OCI-LY7 (cell line): ENCODE measurements at places on chromosomes 11 and 22. TPM values are rescaled to one million over a fixed set of nuclear protein-coding genes. Genes with fewer than 3 reads are reported as not detected.

GRCh38 chr11:72309074-72309598 lies 65.2 kb upstream of the PHOX2A start:
- no peak for DNase-seq

GRCh38 chr11:93225662-93226061 lies 27.9 kb upstream of the SLC36A4 start:
- DNase-seq: peak; percentile 28

DNA sequence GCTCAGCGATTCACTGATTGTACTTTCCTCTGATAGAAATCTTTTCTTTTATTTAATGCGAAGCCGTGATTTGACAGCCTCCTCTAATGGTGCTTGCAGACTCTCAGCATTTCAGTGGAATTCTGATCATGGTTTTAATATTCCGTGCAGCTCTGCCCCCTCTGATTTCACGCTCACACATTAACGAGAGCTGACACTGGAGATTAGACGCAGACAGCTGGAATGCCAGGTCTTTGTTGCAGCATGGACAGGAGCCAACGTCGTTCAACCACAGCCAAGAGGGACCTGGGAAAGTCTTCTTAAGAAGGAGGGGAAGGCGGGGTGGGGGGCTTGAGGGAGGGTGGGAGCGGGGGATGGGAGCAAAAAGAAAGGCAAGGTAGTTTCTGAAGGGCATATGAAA lies 186.4 kb downstream of the BLID start:
- DNase-seq: no peak

- DNase-seq: no peak
Measured at GRCh38 chr11:9574622-9575259, 1.3 kb downstream of the WEE1 start.

GRCh38 chr11:76269247-76269646 lies 62.9 kb upstream of the WNT11 start:
- DNase-seq: no peak

GRCh38 chr11:73177778-73178539 lies 35.8 kb upstream of the FCHSD2 start:
- DNase-seq: peak; percentile 94

GRCh38 chr22:46356496-46357480 lies 21.3 kb downstream of the TRMU start:
- no peak for DNase-seq

DNA sequence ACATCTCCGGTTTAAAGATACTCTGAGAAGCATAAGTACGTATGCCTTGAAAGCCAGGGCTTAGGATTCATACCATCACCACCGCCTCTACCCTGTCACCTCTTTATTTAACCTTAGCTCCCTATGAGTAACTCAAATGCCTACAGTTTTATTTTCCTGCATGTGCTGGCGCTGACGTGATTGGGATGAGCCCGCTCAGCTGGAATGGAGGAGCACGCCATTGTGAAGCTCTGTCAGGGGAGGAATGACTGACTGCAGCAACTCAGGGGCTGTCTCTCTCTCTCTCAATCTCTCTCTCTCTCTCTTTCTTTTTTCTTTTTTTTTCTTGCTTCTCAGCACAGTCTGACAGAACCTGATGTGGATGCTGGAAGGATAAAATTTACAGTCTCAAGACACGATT lies 12.4 kb downstream of the CAVIN3 start:
- DNase-seq: no peak

- DNase-seq: no peak
Measured at GRCh38 chr11:69010361-69010891, 2.6 kb downstream of the MRGPRF start.

GRCh38 chr11:65525546-65526480 lies 930 bp downstream of the SCYL1 start:
- no peak for DNase-seq

GRCh38 chr11:27916541-27917100 lies 191.3 kb downstream of the KIF18A start:
- DNase-seq: no peak

DNA sequence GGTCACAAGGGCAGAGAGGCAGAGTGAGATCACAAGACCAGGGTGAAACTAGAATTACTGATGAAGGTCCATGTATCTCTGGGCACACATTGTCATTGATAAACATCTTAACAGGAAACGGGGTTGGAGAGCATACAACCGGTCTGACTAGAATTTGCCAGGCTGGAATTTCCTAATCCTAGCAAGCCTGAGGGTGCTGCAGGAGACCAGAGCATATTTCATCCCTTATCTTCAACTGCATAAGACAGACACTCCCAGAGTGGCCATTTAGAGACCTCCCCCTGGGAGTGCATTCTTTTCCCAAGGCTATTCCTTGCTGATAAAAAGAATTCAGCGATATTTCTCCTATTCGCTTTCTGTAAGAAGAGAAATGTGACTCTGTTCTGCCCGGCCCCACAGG lies 84.6 kb upstream of the IZUMO1R start:
- peak; percentile 6 for DNase-seq

GRCh38 chr22:27775758-27776649 lies 25.6 kb downstream of the MN1 start:
- no peak for DNase-seq

DNA sequence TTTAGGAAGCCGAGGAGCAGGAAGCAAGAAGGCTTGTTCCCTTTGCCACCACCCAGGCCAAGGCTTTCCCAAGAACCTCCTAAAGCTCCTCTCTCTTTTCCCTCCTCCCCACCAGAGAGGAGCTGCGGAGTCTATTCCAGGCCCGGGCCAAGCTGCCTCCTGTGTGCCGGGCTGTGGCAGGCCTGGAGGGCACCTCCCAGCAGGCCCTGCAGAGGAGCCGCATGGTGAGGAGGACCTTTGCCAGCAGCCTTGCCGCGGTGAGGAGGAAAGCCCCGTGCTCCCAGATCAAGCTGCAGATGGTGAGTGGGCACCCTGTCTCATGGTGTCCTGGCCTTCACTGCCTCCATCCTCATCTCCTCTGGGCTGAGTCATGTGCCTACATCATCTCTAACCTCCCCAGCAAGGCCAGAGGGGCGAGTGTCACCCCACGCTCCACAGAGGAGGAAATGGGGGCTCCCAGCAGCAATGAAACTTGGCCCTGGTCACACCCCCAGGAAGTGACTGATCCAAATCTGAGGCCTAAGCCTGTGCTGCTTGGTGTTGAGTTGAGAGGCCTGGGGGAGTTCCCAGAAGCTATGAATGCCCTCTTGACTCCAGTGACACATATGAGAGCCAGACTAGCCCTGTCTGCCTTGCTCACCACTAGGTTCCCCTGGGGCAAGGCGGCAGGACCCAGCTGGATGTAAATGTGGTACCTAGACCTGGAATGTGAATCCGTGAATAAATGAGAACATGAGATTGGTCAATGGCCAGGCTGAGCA lies 104.2 kb downstream of the MYO18B start:
- no peak for DNase-seq

DNA sequence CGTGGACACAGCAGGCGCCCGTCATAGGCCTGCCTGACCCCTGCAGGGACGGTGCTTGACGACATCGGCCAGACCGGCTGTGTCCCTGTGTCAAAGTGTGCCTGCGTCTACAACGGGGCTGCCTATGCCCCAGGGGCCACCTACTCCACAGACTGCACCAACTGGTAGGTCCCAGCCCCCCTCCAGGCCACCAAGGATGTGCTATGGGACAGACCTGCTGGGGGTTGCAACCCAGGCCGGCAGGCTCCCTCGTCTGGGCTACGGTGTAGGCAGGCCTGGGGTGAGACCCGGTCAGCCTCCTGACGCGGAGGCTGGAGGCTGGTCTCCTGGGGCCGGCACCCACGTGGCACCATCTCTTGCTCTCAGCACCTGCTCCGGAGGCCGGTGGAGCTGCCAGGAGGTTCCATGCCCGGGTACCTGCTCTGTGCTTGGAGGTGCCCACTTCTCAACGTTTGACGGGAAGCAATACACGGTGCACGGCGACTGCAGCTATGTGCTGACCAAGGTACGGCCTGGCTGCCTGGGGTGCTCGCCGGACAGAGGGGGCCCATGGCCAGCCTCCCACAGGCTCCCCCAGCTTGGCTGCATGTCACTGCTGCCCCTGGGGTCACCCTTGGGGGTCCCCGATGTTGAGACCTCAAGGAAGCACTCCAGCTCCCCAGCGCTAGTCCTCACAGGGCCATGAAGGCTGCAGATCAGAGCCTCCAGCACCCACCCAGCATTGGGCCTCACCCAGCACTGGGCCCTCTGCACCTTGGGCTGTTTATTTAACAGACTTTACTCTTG lies 7.7 kb downstream of the MUC5AC start:
- no peak for DNase-seq

DNA sequence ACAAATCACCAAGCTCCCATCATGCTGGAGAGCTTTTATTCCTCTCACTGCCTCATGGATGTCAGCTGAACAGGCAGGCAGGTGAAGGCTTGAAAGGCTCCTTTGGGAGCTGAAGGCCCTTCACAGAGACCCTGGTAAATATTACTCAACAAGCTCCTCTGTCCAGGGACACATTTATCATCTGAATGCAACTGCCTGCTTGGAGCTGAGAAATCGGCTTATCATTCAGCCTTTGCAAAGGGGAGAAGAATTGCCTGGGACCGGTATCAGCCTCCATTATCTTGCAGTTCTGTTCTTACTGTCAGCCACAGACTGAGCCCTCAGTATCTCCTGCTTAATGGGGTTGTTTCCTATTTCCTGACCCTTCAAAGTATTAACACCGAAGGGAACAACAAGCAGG lies 113.8 kb upstream of the PITPNB start:
- no peak for DNase-seq

- no peak for DNase-seq
Measured at GRCh38 chr11:109914809-109915653, 178.2 kb upstream of the ZC3H12C start.

- no peak for DNase-seq
Measured at GRCh38 chr11:72624496-72625201, 49.6 kb downstream of the PDE2A start.

DNA sequence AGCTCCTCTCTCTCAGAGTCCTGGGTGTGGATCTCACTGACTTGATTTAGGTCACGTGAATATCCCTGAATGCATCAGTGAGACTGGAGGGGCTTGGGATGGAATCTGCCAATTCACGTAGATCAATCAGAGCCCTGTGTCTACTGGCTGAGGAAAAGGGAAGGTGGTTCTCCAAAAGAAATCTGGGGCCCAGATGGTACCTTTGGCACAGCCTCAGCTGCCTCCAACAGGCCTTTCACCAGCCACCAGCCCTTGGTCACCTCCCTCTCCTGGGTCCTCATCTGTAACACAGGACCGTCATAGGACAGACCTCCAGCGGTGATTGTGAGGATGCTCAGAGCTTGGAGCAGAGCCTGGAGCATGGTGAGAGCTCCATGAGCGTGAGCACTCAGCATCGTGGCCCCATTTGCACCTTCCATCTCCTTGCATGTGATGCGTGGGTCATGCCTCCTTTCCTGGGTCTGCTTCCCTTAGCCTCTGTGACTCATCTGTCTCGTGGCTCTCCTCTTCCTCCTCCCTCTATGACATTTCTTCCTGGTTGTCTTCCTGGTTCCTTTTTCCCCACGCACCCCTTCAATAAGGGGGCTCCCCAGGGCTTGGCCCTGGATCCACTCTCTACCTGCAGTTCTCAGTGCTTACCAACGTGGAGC lies 7.5 kb upstream of the MIEF1 start:
- no peak for DNase-seq

- no peak for DNase-seq
Measured at GRCh38 chr22:37147186-37147990, 2.3 kb downstream of the IL2RB start.

DNA sequence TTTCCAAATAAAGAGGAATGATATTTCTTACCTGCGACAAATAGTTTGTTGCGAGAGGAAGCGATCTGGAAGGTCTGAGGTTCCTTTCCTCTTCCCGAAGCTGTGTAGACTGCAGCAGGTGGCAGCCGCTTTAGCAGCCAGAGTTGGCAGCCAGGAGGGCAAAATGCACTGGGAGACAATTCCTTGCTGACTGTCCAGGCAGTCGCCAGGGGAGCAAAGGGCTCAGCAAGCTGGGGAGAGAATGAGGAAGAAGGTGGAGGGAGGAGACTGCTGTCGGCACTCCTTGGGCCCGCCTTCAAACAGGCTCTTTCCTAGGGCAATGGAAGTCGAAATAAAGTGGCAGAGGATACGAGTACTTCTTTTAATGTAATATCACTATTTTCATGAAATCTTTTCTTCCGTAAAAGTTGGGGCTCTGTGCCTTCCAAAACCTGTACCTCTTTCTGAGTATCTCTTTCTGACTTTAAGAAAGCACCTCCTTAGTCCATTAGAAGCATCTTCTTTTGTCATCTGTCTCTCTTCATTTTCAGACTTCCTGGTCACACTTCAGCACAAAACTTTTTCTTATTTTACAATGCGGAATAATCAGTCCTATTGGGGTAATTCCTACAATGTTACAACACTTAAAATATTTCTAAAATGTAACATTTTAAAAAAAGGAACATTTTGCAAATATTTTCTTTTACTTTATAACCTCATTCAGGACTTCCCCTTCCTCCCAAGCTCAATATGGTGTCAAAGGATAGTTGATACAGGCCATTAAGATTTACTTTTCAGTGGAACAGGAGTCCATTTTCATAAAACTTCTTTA lies at the start of gene IL18:
IL18 (minus strand) TSS at position 220 of the 811 bp plus-strand sequence. CDS start 9,041 bp downstream, outside the sequence.
- no peak for DNase-seq

DNA sequence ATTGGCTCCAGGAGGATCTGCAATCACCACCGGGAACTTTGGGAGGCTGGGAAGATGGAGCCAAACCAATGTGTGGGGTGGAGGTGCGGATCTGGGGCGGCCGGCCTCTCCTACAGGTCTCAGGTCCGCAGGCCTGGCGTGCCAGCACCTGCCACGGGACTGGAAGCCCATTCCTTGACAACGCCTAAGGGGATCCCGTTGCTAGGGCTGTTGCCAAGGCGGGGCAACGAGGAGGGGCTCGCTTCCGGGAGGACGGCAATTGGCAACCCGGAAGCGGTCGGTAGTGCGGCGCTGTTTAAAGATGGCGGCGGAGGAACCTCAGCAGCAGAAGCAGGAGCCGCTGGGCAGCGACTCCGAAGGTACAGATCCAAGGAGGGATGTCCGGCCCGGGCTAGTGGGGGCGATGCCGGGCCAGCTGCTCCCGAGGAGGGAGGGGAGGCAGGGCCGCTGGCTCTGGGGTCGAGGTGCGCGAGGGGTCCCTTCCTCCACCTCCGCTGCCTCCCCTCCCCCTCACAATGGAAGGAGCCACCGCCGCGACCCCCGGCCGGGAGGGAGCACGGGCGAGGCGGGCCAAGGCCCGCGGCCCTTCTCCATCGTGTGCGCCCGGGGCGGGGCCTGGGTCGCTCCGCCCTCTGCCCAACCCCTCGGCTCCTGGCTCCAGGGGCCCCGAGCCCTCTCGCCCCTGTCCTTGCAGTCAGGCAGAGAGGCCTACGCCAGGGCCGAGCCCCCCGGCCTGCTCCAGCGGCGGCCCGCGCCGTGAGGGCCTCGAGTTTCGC lies at the start of gene OTUB1:
OTUB1 (plus strand) TSS at position 283 of the 776 bp plus-strand sequence; CDS start at position 302, 19 bp downstream.
- DNase-seq: peak; percentile 88

CTSW gene
- total RNA-seq: not detected in 2 replicates

DYNC2H1 gene
- total RNA-seq: 0.44 and 0.46 TPM in 2 replicates

PGR gene
- not detected in 2 replicates for total RNA-seq

ALDH3B2 gene
- total RNA-seq: 8.0 and 8.3 TPM in 2 replicates

OR8K3 gene
- not detected in 2 replicates for total RNA-seq
